ENCODE measurements at places on chromosomes 4 and X.

DNA sequence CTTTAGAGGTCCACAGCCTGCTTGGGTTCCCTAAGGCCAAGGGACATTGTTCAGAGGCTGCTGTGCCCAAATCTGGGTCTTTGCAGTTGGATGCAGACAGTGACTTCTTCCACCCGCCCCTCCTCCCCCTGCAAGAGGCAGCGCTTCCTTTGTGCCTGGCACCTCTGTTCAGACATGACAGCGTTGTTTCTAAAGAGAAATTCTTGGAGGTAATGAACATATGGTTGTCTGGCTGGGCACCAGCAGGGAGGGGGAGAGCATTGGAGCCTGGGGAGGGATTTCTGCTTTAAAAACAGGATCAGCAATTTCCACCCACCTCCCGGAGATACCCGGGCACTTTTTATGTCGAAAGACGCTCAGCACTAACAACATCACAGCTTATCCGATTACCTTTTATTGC is 51.5 kb downstream of the PSAPL1 start:
- DNase-seq: no peak

DNA sequence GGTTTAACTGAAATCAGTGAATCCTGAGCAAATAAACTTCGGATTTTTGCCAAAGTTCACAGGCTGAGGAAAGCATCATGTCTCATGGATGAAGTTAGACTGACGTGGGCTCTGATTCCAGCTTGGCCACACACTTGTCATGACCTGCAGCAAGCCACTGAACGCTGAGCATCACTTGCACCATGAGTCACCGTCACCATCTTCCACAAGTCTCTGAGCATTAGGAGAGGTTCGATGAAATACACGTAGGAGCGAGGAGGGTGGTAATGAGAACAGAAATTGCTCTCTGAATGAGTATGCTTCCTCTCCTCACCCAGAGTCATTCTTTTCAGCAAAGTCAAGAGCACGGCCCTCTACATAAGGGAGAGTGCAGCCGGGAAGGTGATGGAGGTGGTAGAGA is 3.8 kb upstream of the TRIML2 start:
- no peak for DNase-seq

- DNase-seq: no peak
These were observed 2.9 kb upstream of the KLHL2 start for GRCh38 chr4:165204462-165204830.

DNA sequence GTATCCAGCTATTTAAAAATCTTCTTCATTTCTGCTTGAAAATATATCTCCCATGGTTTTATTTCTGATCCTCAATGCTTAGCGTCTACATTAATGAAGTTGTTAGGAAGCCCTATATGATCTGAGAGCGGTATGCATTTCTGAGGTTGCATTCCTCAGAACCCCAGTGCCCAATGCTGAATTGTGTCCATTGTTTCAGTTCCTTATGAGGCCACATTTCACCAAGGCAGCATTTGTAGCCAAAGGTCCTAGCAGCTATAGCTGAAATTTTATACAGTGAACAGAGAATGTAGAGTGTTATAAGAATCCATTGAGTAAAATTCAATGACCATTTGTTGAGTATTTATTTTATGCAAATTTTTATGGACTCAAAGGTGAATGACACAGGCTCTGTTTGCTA is 209.5 kb downstream of the PCDH7 start:
- DNase-seq: no peak

GRCh38 chr4:67685532-67685859 is 15.5 kb downstream of the UBA6 start:
- no peak for DNase-seq

GRCh38 chr4:22071749-22072148 is 123.2 kb upstream of the KCNIP4 start:
- no peak for DNase-seq

DNA sequence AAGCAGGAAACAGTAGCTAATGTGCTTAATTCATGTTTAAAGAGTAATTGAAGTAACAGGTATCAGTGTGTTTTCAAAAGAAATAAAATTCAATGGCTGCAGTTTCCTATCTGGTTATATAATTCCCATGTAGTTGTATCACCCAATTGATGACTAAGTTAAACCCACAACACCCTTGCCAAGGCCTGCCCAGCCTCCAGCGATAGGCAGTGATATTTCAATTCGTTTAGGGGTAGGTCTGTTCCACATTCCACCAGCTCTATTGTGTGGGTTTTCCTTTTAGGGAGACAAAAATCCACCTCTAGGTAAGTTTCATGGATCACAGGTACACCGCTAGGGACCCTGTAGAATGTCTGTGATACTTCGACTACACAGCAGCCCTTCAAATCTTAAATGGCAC is 24.7 kb upstream of the MXRA5 start:
- DNase-seq: no peak

DNA sequence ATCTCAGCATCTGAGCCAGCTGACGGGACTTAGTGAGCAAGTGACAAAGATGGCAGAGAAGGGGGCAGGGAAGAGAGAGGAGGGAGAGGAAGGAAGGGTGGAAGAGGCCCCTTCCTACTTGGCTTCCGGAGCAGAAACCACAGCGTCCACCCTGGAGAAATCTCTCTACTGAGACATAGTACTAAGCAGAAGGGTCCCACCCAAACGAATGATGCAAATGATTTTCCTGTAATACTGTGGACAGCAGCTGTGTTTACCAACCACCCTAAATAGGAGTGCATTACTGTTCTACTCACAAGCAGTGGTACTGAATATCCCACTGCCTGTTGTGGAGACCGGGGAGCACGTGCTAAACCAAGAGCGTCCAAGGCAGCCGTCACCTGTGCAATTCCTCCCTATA is 29.4 kb downstream of the DTHD1 start:
- no peak for DNase-seq

- DNase-seq: no peak
These were observed 135.7 kb upstream of the SCML1 start for GRCh38 chrX:17601441-17602200.

DNA sequence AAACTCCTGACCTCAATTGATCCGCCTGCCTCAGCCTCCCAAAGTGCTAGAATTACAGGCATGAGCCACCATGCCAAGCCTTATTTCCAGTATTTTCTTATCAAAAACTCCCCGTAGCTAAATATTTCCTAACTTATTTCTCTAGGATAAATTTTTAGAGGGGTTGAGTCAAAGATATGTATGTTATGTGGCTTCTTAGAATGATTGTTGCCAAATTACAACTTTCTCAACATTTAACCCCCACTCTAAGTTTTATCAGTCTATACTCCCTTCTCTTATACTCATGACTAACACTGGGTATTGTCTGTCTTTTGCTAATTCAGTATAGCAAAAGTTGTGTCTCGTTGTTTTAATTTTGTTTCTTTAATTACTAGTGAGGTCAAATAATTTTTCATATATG is 187.7 kb upstream of the LNX1 start:
- no peak for DNase-seq
